ENCODE measurements at places on chromosomes 3 and 15.
A peak's percentile ranks its signal among the peaks of the same experiment; 100 is the strongest.

- no peak for DNase-seq
These were observed 106.6 kb downstream of the TOP2B start for GRCh38 chr3:25558121-25558520.

DNA sequence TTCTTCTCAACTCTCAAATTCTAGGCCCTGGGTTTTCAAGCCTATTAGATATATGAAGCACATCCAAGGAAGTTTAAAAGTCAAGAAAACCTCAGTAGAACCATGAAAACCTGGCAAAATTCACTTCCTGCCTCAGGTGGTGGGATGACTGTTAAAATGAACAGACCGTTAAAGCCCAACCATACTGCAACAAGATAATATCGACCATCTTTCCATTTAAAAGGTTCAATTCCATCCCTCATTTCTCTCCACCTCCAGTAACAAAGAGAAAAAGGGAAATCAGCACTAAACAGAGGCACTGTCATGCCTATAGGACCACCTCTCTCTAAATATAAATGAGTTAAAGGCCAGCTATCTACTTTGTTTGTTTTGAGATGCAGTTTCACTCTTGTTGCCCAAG lies 31.2 kb downstream of the EDC3 start:
- no peak for DNase-seq

GRCh38 chr3:33791477-33792166 lies 6.8 kb upstream of the PDCD6IP start:
- DNase-seq, result no peak

- no peak for DNase-seq
These were observed 26.4 kb upstream of the ZBED2 start for GRCh38 chr3:111621535-111621934.

GRCh38 chr15:99719096-99719541 lies 14.1 kb downstream of the LYSMD4 start:
- DNase-seq, result peak; percentile 50

DNA sequence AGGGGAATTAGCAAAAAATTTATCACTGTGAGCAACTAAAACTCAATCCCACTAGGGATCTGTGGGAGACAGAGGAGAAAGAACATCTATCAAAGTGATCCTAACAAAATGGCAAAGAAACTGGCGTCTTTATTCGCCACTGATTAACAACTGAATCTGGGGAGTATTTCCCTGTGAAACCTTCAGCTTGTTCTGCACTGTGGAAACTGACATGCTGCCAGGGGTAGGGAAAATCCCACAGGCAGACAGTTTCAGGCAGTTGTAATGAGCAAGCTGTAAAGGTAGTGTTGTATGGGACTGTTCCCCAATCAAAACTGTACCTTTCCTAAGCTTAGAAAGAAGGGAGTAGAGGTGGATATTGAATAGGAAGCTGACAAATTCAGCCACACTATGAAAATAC lies 611.7 kb downstream of the VGLL3 start:
- DNase-seq, result no peak

DNA sequence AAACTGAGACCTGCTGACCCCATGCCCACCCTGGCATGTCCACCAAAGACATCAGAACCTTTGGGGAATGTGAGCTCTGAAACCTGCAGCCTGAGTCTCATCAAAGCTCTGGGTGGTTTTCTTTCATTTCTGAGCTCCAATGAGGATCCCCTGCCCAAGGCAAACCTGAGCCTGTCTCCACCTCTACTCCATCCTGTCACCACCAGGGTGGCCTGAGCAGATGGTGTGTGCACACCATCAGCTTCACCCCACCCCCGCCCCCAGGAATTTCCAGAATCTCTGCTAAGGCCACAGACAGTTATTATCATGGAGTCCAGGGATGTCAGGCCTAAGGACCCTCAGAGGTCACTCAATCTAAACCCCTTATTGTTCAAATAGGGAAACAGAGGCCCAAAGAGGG lies 1.3 kb downstream of the XIRP1 start:
- DNase-seq, result no peak

DNA sequence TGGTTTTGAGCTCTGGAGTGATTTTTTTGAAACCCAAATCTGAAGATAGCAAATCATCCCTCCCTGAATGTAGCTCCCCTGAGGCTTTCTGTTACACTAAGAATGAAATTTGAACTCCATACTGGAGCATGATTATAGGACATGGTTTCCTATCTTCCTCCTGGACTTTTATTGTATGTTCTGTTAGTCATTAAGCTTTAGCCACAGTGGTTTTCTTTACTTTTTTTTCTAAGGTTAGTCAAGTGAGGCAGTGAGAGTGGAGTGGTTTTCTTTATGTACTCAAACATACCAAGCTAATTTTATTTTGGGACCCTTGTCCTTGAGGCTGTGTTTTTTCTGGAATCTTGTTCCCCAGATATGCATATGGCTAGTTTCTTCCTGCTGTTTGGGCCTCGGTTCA lies 55.2 kb upstream of the FRMD4B start:
- no peak for DNase-seq

DNA sequence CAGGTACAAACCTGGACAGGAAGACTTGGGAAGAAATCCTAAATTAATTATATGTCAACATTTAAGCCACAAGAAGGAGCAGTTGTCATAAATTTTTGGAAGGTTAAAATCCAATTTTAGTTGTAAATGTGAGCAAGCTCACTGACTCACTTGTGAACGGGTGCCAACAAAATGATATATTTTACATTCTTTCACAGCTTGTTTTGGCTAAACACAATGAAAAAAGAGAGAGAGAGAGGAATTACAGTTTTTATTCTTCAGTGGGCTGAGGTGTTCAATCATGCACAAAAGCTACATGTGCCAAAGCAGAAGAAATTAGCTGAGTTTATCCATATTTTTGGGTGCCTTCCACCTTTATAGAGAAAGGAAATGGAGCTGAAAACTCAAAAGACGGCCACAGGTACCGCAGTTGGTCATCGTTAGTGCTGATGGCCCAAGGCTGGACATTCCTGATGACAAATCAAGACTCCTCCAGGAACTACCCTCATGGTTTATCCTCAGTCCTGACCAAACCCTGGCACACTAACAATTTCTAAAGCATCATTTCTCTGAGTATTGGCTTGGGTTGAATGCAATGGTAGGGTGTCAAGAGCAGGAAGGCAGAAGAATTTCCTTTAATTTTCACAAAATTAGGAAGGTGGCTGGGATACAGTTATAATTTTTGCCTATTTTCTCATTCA lies 37.6 kb upstream of the WNT5A start:
- DNase-seq, result peak; percentile 75

DNA sequence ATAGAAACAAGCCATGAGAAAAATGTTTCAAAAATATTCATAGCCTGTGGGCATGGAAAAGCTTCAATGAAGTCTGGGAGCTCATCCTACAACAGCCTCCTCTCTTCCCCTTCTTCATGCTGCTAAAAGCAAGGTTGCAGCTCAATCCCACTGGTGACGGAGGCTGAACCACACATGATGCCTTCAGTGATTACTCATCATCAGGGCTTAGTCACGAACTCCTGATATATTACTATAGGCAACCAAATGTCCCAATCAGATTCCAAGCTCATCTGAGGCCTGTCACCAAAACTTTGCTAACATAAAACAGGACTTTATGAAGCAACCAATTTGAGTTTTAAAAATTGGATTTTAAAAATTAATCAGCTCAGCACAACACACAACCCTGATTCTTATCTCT lies 24.0 kb upstream of the SLC24A5 start:
- peak; percentile 82 for DNase-seq

- no peak for DNase-seq
These were observed 14.4 kb upstream of the KY start for GRCh38 chr3:134665243-134665642.

GRCh38 chr3:187104933-187105332 lies 34.4 kb downstream of the RPL39L start:
- DNase-seq, result no peak

DNA sequence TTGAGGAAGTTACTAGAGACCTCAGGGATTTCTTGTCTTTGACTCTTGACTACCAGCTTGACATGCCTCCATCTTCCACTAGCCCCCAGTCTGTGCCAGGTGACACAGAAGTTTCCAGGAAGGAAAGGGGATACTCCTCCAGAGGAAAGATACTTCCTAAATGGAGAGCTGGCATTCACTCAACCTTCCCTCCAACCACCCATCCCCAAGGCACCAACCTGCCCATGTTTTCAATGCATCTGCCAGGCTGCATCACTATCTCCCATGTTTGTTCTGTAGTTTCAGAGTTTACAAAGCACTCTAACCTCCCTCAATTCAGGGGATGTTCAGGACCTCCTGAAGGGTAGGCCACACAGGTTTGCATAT lies 198.4 kb upstream of the LPP start:
- no peak for DNase-seq

- DNase-seq, result no peak
These were observed 108.5 kb downstream of the ZIC4 start for GRCh38 chr3:147297761-147298350.

GRCh38 chr3:71681224-71681668 lies 44.0 kb downstream of the EIF4E3 start:
- peak; percentile 52 for DNase-seq

- no peak for DNase-seq
These were observed 46.5 kb downstream of the CYFIP1 start for GRCh38 chr15:22933641-22934061.

- DNase-seq, result no peak
These were observed 90.6 kb downstream of the CRYGS start for GRCh38 chr3:186453531-186453930.

GRCh38 chr3:26683902-26684301 lies 61.3 kb downstream of the LRRC3B start:
- no peak for DNase-seq

- no peak for DNase-seq
These were observed 1.9 kb downstream of the ROBO2 start for GRCh38 chr3:77041811-77042210.

GRCh38 chr15:70149667-70150404 lies 52.1 kb upstream of the TLE3 start:
- peak; percentile 24 for DNase-seq

Data from fibroblast of skin of left quadriceps (primary cell).